ENCODE measurements at places on chromosomes 3 and 15.
A peak's percentile ranks its signal among the peaks of the same experiment; 100 is the strongest.

DNA sequence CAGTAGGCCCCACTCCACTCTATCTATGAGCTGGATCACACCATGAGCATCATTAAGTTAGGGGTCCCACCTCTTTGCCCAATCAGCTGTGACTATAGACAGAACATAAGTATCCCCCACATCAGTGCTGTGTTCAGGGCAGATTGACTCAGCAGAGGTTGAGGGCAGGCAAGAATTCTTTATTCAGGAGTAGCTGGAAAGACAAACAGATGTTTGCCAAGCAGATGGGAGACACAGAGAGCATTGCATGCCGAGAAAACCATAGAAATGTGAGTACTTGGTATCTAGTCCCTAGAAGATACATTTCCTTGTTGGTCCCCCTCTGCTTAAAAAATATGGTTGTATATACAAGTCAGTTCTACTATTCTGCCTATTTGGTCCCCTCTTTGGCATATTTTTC lies 440.8 kb downstream of the RAP2B start:
- no peak for DNase-seq

- no peak for DNase-seq
Measured at GRCh38 chr15:89852342-89852995, 37.8 kb upstream of the ANPEP start.

GRCh38 chr3:105473521-105474223 lies 107.0 kb downstream of the ALCAM start:
- peak; percentile 97 for DNase-seq

GRCh38 chr3:186117521-186118134 lies 8.7 kb upstream of the ETV5 start:
- no peak for DNase-seq

GRCh38 chr15:37083610-37084009 lies 16.7 kb downstream of the MEIS2 start:
- DNase-seq = no peak

GRCh38 chr15:64696481-64696880 lies 78.9 kb downstream of the RBPMS2 start:
- no peak for DNase-seq

DNA sequence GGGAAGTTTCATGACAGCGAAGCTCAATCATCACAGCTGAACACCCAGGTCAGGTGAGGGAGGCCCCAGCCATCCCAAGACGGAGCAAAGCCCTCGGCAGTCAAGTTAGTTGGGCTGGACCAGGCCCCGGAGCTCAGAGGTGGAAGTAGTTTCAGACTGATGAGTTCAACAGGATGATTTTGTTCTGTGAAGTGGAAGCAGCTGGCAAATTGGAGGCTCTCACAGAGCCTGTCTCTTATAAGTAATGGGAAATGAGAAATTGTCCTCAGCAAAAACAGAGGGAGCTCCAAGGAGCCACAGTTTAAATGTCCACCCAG lies 245.1 kb downstream of the XXYLT1 start:
- DNase-seq = no peak

- DNase-seq = no peak
Measured at GRCh38 chr3:183487016-183487415, 58.6 kb upstream of the MCF2L2 start.

DNA sequence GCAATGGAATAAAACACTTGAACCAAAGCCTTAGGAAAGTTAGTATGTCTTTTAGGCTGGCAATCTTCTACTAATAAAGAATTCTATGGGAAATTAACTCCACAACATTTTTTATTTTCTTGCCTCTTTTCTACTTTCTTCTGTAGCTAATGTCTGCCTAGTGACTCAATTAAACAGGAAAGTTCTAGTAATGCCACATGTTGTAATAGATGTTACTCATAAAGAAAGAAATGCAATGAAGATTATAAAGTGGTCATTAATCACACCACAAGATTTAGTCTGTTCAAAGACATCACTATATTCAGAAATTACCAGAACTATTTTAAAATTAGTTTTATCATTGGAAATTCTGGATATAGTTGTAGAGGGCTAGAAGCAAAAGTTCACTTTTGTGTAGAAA lies 329.7 kb downstream of the SI start:
- DNase-seq = no peak

DNA sequence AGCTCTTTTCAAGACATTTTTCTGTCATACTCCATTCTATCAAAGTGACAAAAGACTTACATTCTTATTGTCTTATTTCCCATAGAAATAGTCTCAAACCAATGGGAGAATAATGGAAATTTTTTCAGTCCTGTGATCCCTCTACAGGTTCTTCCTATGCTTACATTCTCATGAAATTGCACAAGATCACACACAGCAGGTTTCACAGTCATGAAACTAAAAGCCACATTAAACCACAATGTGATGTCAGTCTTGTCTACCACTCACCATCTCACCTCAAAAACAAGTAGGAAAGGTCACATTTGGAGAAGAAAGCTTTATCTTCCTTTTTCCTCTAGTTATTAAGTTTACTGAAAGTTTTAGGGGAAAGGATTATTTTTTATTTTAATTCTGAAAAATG lies 161.0 kb upstream of the RORA start:
- DNase-seq = no peak

DNA sequence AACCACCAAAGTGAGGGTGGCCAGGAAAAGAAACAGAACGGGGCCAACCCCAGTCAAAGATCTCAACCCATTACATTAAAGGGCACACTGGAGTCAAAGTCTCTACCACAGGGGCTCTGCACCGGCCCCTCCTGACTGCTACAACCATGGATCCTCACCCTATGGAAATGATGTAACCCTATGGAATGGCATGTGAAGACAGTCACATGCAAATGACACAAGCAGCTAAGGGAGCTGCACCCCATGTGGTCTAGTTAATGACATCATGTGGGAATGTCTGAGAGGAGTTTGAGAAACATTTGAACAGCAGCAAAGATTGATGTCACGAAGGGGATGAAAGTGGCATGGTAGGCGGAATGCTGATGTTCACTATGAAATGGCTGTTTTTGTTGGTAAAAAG lies 298.2 kb upstream of the SLCO3A1 start:
- DNase-seq = no peak

DNA sequence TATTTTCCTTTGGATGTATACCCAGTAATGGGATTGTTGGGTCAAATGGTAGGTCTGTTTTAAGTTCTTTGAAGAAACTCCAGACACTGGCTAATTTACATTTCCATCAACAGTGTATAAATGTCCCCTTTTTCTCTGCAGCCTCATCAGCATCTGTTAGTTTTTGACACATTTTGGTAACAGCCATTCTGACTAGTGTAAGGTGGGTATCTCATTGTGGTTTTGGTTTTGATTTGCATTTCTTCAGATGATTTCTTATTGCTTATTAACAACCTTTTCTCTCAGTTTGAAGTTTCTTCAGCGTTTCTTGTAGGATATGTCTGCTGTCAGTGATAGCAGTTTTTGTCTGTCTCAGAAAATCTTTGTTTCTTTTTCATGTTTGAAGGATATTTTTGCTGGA lies 15.4 kb downstream of the GALK2 start:
- DNase-seq = no peak

DNA sequence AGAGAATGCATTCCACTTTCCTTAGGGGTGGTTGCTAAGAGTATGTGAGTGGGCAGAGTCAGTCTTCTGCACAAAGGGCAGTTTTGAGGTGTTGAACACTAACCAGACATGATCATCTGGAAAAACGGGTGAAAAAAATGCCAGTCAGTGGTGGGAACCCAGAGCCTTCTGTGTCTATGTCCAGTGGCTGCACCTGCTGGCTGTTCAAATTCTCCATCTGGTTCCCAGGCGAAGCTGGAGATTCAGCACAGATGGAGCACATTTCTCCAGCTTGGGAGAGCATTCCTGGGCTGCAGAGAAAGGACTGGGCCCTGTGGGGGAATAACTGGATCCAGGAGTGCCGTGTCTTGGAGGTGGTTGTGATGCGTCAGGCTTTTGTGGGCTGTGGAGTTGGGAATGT lies 74.1 kb downstream of the TRAK1 start:
- no peak for DNase-seq

DNA sequence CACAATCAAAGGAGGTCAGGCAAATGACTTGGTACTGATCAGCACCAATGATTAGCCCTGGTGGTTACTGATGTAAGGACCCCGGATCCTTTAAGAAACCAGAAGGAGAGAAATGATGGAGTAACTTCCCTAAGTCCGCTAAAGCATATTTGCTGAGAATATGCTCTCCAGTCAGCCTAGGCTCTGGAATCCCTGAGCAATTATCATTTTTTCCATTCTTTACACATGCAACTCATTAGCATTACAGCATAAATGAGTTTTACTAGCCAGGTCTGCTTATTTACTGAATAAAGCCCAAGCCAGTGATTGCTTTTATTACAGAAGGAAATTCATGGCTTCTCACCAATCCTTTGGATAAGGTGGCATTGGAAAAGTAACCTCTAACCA lies 139.2 kb upstream of the WNT5A start:
- no peak for DNase-seq

GRCh38 chr15:92906563-92907081 lies 6.5 kb downstream of the CHD2 start:
- DNase-seq = no peak

- DNase-seq = no peak
Measured at GRCh38 chr3:182179631-182180030, 467.9 kb downstream of the SOX2 start.

- DNase-seq = no peak
Measured at GRCh38 chr3:14861031-14861430, 42.3 kb downstream of the FGD5 start.

DNA sequence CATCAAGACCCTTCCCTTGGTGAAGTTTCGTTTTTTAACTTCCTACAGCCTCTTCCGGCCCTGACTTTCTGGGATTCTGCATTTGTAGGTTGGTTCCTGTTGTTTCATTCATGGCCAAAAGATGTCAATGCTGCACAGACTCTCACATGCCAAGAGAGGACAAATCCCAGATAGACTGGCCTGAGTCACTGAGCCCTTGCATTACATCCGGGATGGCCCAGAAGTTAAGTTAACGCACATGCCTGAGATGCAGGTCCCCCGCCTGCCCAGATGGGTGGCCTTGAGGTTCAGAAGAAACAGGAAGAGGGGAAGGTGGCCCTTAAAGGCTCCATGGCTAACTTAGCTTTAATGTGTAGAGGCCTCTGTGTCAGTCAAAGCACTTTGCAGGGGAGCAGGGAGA lies 51.6 kb upstream of the SRGAP3 start:
- no peak for DNase-seq

DNA sequence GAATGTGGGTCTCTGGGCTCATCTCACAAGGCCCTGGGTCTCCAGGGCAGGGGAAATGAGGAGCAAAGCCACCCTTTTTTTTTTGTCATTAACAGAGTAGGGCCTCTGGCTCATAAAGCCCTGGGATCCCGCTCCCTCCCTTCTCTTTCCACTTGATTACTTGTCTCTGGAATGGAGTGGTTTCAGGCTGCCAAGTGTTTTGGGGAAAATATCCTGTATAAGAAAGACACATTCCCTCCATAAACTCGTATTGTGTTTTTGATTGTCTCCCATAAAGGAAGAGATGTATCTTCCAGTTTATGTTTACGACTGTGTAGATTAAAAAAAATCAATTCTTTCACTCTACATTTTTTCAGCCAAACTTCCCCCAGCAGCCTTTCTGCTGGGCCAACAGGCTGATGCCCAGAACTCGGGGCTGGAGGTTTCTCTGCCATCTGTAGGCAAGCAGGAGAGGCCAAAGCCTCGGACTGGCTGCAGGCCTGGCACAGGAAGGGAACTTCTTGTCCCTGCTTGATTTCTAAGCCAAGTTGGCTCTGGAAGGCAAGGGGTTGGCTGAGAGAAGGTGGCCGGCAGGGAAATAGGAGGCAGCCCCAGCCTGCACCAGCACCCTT lies 49.4 kb upstream of the INSYN1 start:
- DNase-seq = no peak

- no peak for DNase-seq
Measured at GRCh38 chr15:56659197-56659596, 74.1 kb downstream of the ZNF280D start.

GRCh38 chr3:71210257-71211007 lies 373.1 kb downstream of the FOXP1 start:
- no peak for DNase-seq

- DNase-seq = no peak
Measured at GRCh38 chr3:74447221-74447620, 167.2 kb downstream of the CNTN3 start.

DNA sequence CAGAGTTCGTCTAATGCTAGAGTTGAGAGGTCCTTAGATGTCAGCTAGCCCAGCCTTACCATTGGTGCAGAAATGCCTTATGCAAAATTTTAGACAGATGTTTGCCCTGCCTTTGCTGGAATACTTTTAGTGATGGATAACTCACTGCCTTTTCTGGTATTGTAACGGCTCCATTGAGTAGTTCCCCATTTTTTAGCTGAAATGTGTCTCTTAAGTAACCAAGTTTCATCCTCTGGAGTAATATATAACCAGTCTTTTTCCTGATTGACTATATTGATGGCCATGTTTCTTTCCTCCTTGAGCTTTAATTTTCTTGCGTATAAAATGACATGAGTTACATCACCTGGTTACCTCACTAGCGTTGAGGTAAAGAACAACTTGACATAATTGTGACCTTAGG lies 45.0 kb downstream of the SNRK start:
- DNase-seq = no peak

- peak; percentile 6 for DNase-seq
Measured at GRCh38 chr3:50525987-50526386, 22.6 kb upstream of the CACNA2D2 start.

GRCh38 chr15:37038716-37039106 lies 61.6 kb downstream of the MEIS2 start:
- DNase-seq = no peak

DNA sequence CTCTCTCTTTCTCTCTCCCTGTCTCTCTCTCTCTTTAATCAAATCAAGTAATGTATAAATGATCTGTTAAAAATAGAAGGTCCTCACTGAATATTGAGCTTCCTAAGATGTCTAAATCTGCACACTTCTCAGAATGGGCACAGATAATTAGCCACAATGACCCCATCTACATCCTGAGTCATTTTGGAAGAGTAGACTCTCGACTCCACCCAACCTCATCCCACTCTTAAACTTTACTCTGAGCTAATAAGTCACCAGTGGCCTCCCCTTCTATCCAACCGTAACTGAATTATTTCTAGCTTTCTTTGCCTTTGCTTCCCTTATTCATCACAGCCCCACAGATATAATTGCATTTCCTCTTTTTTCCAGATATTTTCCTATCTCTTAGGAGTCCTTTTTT lies 326.5 kb upstream of the ZNF717 start:
- no peak for DNase-seq

DNA sequence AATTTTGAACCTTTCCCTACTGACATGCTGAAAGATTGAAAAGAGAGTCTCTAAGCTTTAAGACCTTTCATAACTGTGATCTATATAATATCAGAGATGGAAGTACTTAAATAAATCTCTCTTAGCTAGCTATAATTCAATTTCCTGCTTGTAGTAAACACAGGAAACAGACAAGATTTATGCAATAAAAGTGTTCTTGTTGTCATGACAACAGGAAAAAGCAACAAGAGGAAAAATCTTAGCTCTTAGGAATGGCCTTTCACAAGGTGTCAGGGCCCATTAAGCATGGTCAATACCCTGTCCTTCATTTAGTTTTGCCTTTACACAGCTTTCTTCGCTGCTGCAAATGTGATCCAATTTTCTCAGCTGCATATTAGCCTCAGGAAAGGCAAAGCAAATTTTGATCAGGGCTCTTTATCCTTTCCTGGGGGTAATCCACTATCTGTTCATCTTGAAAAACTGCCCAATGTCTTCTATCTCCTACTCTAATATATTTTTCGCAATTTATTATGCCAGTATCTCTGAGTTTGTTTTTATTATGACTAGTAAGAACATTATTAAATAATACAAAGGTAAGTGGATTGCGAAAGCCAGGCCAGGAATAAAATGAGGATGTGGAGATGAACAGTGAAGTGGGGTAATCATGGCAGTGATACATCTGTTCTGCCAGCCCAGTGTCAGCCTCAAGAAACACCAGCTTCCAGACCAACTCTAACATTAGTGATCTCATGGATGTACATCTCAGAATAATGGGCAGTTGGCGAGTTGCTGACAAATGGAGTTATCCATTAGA lies 28.7 kb downstream of the SIDT1 start:
- no peak for DNase-seq
